HepG2 (cell line): ENCODE measurements at places on chromosomes 1 and 21.

DNA sequence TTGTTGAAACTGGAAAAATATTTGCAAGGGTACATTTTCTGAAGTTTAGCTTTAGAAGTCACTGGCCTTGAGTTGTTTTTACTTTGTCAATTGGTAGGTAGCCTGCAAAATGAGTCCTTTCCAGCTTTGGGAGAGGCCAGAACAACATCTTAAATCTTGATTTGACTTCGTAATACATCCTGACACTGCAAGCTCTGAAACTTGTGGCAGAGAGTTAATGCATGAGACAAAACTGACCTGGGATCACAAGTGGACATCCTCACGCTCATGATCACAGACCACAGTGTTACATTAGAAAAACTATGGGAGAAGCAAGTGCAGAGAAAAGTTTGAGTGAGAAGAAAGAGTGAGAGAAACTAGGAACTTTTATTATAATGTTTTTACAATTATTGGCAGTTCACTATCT, 550.9 kb downstream of the USP25 start:
- DNase-seq = no peak

GRCh38 chr1:15451014-15451722, 5.4 kb upstream of the CELA2A start:
- no peak for DNase-seq

DNA sequence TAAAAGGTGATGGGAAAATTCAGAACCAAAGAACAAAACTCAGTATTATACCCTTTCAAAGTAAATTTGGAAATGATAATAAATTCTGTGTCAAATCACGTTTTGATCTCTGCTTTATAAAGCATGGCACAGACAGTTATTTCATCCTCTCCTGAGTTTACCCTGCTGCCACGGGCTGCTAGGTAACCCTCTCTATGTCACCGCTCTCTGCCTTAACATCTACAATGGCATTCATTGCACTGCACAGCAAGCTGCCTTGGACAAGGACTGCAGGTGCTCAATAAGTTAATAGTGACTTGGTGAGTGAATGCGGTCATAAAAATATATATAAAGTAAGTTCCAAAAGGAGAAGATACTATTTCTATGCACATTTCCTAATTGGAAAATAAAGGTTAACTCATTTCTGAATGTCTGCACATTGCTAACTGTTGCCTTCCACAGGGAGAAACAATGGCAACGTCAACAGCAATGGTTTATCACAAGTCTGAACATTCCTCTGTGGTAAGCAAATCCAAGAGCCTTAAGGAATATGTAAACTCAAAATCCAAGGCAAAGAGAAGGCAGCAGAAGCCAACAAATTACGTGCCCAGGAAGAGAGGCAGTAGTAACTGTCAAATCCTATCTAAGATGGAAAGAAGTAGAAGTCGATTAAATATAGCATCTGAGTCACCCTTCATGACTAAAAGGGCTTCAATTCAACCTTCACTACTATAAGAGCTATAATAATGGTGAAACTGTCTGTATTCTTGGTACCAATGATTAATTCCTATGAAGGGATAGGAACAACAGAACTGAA, 19.4 kb downstream of the FYB2 start:
- DNase-seq = no peak

- no peak for DNase-seq
Measured at GRCh38 chr1:116666187-116667077, 1.1 kb downstream of the IGSF3 start.
